Activated CD4-positive, alpha-beta memory T cell treated with anti-CD3 and anti-CD28 coated beads for 36 hours (primary cell): ENCODE measurements at places on chromosomes 1 and 21. TPM values are rescaled to one million over a fixed set of nuclear protein-coding genes. Genes with fewer than 3 reads are reported as not detected.

DNA sequence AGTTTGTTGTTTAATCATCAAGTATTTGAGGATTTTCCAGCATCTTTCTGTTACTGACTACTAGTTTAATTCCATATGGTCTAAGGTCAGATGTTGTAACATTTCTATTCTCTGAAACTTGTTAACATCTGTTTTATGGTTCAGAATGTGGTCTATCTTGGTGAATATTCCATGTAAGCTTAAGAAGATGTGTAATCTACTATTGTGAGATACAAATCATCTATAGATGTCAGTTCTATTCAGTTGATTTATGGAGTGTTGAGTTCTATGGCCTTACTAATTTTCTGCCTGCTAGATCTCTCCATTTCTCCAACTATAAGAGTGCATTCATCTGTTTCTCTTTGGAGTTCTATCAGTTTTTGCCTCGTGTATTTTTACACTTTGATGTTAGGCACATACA, 31.5 kb downstream of the WARS2 start:
- H3K4me1 ChIP-seq = no peaks in the 10 kb centered on the region
- no peaks in the 10 kb centered on the region for H3K27me3 ChIP-seq
- H3K36me3 ChIP-seq = peaks cover 17% of the 10 kb centered on the region

AIRE gene
- total RNA-seq = not detected

GRCh38 chr1:62271948-62272728, 47.1 kb downstream of the KANK4 start:
- no peaks in the 10 kb centered on the region for H3K36me3 ChIP-seq
- H3K4me1 ChIP-seq = peaks cover 20% of the 10 kb centered on the region
- no peaks in the 10 kb centered on the region for H3K27me3 ChIP-seq
- no peak overlapping the region for H3K4me3 ChIP-seq
- peak; percentile 74 for DNase-seq

CASZ1 gene
- total RNA-seq = 5.5 TPM

- H3K4me1 ChIP-seq = no peaks in the 10 kb centered on the region
- no peak for DNase-seq
- H3K36me3 ChIP-seq = no peaks in the 10 kb centered on the region
- H3K4me3 ChIP-seq = no peak overlapping the region
- no peaks in the 10 kb centered on the region for H3K27me3 ChIP-seq
Observed at GRCh38 chr1:215720126-215720525, 153.0 kb downstream of the KCTD3 start.

PIGR gene
- 0.10 TPM for total RNA-seq

GRCh38 chr1:9481048-9481447, 58.2 kb upstream of the SLC25A33 start:
- H3K27me3 ChIP-seq = peaks cover 6% of the 10 kb centered on the region
- H3K4me1 ChIP-seq = peaks cover 3% of the 10 kb centered on the region
- no peak overlapping the region for H3K4me3 ChIP-seq
- no peaks in the 10 kb centered on the region for H3K36me3 ChIP-seq
- H3K27ac ChIP-seq = no peak overlapping the region

LMOD1 gene
- total RNA-seq = not detected

DNA sequence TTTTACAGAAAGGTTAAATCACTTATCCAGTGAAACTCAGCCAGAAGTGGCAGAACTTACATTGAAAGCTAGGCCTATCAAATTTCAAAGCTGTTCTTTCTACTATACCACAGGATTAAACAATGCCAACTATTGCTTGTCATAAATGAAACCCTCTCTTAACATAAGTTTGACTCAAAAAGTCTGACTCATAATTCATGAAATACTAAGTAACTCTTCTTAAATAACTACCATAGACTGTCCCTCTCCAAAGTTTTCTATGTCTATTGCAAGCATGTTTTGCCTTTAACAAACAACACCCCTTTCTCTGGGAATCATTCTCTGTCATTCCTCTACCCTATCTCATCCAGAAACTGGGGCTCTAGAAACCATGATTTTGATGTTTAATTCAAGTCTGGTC, 109.5 kb upstream of the UBE2U start:
- H3K27me3 ChIP-seq = peaks cover 3% of the 10 kb centered on the region
- H3K36me3 ChIP-seq = no peaks in the 10 kb centered on the region
- no peak for DNase-seq
- no peaks in the 10 kb centered on the region for H3K4me1 ChIP-seq
- H3K27ac ChIP-seq = no peak overlapping the region

DNA sequence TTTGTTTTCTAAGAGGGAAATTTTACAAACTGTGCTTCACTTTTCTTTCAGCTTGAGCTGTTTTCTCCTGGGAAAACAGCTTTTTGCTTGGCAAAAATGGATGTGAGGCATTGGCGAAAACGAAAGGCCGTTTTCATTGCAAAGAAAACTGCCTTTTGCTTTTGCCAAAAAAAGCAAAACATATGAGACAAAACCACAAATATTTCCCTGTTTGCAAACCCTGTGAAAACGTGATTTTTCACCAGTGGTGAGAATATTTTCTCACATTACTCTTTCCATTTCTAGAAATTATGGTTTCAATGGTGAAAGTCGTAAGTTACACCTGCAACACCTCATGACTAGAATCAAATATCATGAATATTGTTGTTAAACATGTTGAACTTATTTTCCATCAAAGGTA, 74.0 kb upstream of the ZBTB18 start:
- H3K4me3 ChIP-seq = no peak overlapping the region
- no peaks in the 10 kb centered on the region for H3K27me3 ChIP-seq
- no peaks in the 10 kb centered on the region for H3K36me3 ChIP-seq
- DNase-seq = no peak
- no peaks in the 10 kb centered on the region for H3K4me1 ChIP-seq

THEM5 gene
- not detected for total RNA-seq

C1orf141 gene
- 0.70 TPM for total RNA-seq
